Mucosa of descending colon (tissue), 3 donors: ENCODE measurements at places on chromosomes 2 and 18. TPM values are rescaled to one million over a fixed set of nuclear protein-coding genes. Genes with fewer than 3 reads are reported as not detected.

IL1F10 gene
- not detected for total RNA-seq

DNER gene
- total RNA-seq: 0.55 TPM

CFAP65 gene
- 0.27 TPM for total RNA-seq

NAT8 gene
- not detected for total RNA-seq

POTEC gene
- not detected for total RNA-seq

UPP2 gene
- total RNA-seq: not detected

TEX44 gene
- not detected for total RNA-seq

HOXD12 gene
- total RNA-seq: not detected

PSD4 gene
- total RNA-seq: 40.8 TPM

DNA sequence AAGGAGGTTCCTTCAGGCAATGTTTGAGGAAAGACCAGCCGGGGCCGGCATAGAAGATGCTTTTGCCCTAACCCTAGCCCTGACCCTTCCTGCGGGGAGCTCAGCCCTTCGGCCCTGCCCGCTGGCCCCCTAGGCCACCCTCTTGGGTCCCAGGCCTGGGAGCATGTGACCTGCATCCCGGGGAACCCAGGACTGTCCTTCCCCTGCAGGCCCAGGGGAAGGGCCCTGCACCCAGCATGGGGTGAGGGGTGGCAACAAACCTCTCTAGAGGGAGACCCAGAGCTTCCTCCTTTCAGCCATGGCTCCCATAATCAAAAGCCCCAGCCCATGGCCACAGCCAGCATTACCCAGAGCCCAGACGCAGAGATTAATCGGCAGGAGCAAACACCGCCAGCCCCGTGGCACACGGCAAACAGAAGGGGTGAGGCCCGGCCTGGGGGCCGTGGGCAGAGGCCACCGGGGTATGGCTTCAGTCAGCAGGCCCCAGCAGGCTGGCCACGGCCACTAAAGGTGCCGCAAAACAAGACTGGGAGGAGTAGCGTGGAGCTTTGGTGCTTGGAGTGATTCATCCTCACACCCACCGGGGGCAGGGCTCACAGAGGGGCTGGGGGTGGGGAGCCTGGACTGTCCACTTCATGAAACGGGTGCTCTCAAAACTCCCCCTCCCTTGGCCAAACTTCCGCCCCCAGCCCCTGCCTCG is 61.6 kb upstream of the HPCAL1 start:
- DNase-seq: peak; percentile 13

- DNase-seq: no peak
Measured at GRCh38 chr18:54528942-54529376, 62.1 kb upstream of the DYNAP start.

DNA sequence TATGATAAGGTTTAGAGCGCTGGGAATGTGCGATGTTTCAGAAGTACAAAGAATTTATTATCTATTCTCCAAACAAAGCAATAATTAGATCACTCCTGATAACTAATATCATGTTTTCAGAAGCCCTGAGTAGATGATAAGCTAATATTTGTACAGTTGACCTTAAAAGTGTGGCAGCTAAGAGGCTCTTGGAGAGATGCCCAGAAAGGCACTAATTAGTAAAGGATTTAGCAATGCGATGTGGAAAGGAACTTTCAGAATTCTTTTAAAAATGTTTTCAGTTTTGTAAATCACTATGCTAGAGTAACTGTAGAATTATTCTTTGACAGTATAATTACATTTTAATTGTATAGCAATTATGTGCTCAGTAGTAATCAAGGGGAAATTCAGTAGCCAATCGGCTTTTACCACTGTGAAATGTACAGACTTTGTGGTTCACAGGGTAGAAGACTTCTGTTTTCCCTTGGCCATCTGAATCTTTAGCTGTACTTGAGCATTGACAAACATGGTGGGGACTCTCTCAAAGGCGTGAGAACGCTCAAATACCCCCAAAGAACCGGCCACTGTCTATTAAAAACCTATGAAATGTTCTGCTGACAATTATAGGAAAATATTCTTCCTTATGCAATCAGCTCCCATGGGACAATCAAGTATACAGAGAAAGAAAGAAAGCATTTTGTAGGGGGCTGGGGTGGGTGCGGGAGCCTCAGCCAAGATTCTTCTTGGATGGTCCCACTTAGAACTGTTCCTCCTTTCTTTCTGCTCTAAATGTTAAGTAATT is 262.8 kb upstream of the AGAP1 start:
- DNase-seq: no peak

GRCh38 chr2:4882421-4882820 is 809.8 kb upstream of the SOX11 start:
- no peak for DNase-seq

- DNase-seq: no peak
Measured at GRCh38 chr2:238689871-238690389, 158.0 kb upstream of the TWIST2 start.

GRCh38 chr2:119372778-119373568 is 6.2 kb downstream of the DBI start:
- DNase-seq: no peak

DNA sequence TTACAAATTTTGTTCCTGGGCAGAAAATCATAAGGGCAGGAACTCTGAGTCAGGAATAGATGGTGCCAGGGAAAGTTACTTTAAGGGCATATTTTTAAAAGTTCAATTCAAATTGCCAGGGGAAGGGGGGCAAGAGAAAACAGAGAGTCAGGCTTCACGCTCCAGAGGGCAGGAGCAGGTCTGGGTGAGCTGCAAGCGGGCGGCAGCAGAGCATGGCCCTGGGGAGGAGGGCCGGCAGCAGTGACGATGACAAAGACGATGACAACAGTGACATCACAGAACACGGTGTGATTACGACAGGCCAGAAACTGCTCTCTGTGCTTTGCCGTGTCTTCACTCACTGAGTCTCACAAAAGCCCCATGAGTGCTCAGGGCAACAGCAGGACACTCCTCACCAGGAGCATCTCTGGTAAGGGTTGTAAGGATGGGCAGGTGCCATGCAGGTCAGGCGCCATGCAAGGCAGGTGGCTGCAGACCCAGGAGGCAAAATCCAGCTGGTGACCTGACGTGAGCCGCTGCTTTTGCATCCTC is 23.3 kb downstream of the CHST10 start:
- no peak for DNase-seq

GRCh38 chr18:44838971-44839666 is 158.4 kb downstream of the SETBP1 start:
- peak; percentile 77 for DNase-seq

DNA sequence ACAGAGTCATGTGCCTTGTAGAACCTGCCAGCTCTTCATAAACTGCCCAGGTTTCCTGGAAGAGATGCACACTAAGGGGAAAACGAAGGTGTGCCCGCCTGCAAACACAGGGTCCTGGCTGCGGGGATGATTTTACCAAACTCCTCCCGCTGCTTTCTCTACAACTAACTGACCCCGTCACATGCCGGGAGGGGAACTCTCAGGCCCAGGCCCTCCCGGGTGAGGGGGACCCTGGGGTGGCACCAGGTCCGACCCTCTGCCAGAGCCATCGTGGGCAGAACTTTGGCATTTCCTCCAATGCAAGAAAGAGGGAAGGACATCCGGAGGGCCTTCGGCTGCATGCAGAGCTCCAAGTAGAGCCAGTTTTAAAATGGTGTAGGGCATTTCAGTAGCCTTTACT is 28.6 kb downstream of the CAPN13 start:
- no peak for DNase-seq

DNA sequence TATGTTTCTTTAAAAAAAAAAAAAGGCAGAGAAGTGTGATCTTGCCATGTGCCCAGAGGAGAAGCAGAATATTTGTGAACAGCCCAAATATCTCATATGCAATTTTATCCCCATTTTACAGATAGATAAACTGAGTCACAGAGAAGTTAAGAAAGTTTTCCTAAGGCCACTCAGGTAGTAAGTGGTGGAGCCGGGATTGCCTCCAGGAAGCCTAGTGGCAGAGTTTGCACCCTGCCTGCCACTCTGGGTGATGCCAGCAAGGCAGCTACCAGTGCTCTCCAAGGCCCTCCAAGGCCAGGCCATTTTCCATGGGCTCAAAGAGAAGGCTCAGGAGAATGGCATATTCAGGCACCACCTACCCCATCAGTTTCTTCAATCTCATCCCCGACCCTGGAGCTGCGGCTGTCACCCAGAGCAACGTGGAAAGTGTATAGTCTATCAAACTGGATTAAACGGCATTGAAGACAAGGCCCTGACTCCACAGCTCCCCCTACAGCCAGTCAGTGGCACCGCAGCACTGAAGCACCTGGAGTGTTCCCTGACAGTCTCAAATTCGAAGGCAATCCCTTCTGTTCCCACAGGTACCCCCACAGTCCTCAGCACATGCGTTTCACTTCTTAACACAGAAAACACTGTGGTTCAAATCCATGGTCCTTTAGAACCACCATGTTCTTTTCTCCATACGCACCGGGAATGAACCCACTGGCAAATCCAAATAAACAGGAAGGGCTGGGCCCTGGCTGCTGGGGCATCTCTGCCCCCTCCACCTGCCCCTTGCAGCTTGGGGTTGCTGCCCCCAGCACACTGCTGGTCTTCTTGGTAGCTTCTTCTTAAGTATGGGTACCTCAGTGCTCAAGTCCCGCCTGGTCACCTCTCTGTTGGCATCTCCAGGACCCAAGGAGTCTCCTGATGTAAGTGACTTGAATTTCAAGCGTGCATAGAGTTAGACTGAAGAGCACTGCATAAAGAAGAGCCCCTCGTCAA is 175.3 kb downstream of the INHBB start:
- peak; percentile 4 for DNase-seq

- no peak for DNase-seq
Measured at GRCh38 chr2:64938607-64939285, 50.5 kb upstream of the SLC1A4 start.

- no peak for DNase-seq
Measured at GRCh38 chr18:63895190-63895589, 7.7 kb downstream of the SERPINB2 start.

DNA sequence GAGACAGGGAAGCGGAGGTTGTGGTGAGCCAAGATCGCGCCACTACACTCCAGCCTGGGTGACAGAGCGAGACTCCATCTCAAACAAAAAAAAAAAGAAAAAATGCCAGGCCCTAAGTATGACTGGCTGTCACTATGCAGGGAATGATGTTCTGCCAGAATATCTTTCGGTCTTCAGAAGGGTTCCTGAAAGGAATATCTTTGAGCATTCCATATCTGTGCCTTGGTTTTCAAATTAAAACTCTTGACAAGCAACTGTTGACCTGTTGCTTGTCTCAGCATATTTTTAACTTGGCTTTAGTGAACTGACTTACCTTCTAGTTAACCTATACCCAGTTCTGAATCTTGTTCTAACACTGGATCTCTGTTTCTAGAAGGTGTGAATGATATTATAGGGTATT is 953.2 kb upstream of the FAM98A start:
- no peak for DNase-seq

DNA sequence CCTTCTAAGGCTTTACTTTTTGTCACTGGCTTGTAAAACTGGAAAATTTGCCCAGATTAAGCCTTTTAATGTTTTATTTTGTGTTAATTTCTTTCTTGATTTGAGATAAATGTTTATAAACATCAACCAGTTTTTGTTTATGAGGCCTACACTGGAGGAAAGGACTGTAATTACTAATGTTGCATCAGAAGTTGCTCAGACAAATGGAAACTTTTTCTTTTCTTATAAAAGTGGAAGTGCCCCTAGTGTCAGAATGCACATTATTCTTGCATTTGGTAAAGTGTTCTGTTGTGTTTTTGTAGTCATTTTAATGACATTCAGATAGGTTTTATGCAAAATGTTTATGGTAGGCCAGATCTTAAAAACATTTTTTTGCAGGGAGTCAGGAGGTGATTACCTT is 25.3 kb downstream of the LCLAT1 start:
- no peak for DNase-seq

GRCh38 chr2:218193701-218194100 is 23.3 kb upstream of the ARPC2 start:
- DNase-seq: no peak

DNA sequence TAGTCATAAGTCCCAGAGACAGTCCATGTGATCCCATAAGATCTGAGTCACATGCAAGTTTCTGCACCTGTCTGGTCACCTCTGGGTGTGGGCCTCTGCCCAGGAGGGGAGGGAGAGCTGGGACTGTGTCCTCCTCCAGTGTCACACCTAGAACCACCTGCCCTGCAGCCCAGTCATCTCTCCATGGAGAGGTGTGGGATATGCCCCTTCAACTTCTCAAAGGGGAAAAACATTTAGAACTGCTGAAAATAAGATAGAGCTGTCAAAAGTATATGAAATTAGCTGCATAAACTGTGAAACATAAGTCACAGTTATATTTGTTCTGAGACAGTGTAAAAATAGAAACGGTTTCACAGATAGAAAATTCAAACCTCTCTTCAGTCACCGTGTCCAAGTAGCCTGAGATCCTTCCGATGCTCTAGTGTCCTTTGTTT is 55.4 kb downstream of the NGEF start:
- no peak for DNase-seq

- DNase-seq: no peak
Measured at GRCh38 chr2:216713691-216714336, 18.5 kb upstream of the IGFBP5 start.

- no peak for DNase-seq
Measured at GRCh38 chr2:113015655-113016054, 10.4 kb downstream of the IL36A start.
